Activated CD8-positive, alpha-beta memory T cell treated with anti-CD3 and anti-CD28 coated beads for 48 hours (primary cell): ENCODE measurements at places on chromosomes 6 and 20.

DNA sequence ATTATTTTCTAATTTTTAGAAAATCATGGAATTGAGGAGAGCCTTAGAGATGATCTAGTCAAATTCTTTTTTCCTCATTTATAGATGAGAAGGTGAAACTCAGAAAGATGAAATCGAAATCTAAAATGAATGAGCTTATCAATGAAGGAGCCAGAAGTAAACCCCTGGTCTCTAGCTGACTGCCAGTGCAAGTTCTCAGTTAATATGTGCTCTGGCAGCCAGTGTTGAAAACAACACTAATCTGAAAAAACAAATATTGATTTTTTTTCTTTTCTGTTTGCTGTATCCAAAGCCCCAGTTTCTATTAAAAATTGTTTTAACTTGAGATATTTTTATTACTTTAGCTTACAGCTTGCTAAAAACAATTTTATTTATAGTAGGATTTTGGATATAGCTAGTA lies 21.5 kb upstream of the PBOV1 start:
- DNase-seq, result no peak

GRCh38 chr6:44071670-44072451 lies 55.4 kb downstream of the MRPL14 start:
- DNase-seq, result no peak

DNA sequence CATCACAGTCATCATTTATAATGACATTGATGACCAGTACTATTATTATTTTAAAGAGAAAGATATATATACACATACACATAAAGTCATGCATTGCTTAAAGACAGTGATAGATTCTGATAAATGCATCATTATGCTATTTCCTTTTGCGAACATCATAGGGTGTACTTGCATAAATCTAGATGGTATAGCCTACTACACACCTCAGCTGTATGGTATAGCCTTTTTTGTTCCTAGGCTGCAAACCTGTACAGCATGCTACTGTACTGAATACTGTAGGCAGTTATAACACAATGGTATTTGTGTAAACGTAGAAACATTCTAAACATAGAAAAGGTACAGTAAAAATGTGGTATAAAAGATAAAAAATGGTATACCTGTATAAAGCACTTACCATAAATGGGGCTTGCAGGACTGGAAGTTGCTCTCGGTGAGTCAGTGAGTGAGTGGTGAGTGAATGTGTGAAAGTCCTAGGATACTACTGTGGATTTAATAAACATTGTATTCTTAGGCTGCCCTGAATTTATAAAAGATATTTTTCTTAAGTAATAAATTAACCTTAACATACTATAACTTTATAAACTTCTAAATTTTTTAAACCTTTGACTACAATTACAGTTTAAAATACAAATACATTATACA lies 23.9 kb downstream of the QKI start:
- DNase-seq, result no peak

DNA sequence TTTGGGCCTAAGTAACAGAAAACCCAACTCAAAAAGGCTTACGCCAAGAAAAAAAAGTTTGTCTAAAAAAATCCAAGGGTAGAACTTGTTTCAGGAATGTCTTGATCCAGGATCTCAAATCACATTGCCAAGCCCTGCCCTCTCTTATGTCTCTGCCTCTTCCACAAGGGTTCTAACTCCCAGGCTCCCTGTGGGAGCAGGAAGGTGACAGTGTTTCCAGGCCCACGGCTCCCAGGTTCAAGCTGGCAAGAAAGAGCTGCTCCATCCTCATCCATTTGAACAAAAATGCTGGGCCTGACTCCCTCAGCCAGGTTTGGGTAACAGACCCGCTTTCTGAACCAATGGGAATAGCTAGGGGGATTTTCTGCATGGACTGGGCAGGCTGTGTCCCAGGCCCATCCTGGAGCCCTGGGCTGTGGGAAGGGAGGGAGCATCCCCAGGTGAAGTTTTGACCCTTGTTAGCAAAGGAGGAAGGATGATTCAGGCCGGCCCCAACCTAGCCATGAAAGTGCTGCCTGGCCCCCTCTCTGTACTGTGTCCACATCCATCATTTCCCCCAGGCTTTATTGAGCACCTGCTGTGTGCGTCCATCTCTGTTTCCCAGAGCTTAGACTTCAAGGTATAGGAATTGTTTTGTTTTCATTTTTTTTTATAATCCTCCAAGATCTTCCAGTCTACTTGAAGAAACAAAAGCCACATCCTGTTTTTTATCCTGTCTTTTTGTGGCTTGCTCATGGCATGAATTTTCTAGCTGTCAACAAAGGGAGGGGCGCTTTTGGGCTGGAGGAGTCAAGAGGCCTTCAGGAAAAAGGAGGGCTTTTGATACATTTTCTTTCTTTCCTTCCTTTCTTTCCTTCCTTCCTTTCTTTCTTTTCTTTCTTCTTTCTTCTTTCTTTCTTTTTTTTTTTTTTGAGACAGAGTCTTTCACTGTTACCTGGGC lies 159.8 kb downstream of the TFAP2C start:
- DNase-seq, result no peak

DNA sequence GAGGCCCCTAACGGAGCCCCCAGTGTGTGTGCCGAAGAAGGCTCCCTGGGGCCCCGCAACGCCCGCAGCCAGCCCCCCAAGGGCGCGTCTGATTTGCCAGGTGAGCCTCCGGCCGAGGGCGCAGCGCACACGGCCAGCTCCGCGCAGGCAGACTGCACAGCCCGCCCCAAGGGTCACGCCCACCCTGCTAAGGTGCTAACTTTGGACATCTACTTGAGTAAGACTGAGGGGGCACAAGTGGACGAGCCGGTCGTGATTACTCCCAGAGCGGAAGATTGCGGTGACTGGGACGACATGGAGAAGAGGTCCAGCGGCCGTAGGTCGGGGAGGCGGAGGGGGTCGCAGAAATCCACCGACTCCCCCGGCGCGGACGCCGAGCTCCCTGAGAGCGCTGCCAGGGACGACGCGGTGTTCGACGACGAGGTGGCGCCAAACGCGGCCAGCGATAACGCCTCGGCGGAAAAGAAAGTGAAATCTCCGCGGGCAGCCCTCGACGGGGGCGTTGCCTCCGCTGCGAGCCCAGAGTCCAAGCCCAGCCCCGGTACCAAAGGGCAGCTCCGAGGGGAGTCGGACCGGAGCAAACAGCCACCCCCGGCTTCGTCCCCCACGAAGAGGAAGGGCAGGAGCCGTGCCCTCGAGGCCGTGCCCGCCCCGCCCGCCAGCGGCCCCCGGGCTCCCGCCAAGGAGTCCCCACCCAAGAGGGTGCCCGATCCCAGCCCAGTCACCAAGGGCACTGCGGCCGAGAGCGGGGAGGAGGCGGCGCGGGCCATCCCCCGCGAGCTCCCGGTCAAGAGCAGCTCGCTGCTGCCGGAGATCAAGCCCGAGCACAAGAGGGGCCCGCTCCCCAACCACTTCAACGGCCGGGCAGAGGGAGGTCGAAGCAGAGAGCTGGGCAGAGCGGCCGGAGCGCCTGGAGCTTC lies 117.0 kb downstream of the RTN4IP1 start:
- no peak for DNase-seq

DNA sequence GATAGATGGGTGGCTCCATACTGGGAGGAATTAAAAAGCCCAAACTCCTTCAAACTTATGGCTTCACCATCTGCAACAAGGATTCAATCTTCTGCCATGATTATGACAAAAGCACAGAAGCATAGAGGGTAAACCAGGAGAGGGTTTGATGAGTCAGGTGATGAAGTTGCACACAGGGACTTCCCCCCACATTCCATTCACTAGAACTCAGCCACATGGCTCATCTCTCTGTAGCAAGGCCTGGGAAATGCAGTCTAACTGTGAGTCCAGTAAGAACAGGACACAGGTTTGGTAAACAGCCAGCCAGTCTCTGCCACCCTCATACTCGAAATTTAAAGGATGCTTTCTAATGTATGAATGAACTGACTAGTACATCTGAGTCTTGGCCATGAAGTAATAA lies 142.9 kb downstream of the HIVEP2 start:
- no peak for DNase-seq

DNA sequence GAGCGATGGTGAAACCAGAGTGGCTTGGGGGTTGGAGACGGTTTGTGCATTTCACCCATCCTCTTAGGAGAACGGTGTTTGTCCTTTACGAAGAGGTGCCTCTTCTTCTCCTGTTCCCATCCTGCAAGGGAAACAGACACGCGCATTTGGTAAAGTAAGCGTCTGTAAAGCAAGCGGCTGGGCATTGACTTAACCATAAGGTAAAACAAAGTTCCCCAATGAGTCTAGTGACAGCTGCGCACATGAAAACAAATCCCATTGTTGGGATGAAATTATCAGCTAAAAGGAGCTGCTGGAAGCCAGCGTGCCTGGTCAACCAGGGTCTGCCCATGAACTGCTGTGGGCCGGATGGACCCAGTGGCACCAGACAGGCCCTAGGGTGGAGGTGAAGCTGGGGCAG lies 5.8 kb downstream of the BHLHE23 start:
- DNase-seq, result no peak

DNA sequence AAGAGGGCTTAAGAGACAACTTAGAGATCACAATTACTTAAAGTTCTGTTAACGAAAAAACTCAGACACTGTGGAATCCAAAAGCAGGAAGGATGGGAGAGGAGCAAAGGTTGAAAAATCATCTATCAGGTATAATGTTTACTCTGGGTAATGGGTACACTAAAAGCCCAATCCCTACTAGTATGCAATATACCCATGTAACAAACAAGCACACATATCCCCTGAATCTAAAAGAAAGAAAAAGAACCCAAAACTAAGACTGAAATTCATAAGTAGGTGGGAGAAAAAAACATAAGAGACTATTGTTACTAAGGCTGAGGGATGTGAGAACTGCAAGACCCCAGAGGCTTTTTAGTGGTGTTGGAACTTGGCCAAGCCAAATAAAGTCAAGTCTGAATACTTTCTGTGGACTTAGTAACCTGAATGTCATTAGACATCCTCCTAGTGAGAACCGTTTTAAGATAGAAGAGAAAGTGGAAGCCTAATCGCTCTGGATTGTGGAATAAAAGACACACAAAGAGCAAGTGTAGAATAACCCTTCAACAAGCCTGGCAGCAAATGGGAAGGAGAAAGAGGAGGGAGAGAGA lies 189.4 kb upstream of the RNF217 start:
- DNase-seq, result no peak

DNA sequence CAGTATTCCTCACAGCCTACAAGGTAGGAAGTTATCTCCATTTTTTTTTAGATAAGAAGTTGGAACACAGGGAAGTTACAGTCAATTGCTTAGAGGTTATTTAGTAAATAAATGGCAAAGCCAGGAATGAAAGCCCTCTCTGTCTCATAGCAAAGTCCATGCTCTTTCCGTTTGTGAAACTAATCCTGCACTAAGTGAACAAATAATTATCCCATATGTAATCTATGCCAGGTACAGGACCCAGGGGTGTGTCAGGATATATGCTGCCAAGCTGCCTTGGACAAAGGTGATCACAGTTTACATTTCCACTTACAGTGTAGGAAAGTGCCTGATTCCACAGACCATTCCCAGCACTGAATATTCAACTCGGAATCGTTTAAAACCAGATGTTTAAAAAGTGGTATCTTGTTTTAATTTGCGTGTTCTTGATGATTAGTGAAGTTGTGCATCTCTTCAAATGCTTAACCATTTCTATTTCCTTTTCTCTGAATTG lies 13.6 kb upstream of the GMDS start:
- no peak for DNase-seq

DNA sequence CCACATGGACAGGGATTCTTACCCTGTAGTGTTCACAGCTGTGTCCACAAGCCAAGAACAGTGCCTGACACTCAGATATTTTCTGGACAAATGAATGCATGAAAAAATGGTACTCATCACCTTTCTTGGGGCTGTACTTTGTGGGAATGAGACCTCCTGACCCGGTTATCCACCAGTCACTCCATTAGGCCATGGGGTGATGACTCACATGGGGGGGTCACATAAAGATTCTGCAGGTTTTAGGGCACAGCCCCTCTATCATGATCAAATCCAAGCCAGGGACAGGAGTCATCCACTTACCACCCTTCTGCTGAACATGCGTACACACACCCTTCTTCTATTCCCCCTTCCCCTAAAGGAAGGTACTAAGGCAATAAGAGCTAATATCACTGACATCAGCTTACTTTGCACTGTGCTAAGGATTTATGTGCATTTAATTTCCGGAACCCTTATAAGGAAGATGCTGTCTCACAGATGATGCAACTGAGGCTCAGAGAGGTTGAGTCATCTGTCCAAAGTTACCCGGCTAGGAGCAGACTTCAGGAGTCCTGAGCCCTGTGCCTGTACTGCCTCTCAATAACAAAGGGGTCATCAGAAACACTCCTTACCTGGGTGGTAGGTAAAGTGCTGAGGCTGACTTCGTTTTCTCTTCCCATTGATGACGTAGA lies 107.8 kb downstream of the NFATC2 start:
- DNase-seq, result no peak

GRCh38 chr20:62040381-62040922 lies 25.2 kb downstream of the TAF4 start:
- no peak for DNase-seq

GRCh38 chr6:142841915-142842314 lies 103.1 kb downstream of the HIVEP2 start:
- DNase-seq, result no peak

DNA sequence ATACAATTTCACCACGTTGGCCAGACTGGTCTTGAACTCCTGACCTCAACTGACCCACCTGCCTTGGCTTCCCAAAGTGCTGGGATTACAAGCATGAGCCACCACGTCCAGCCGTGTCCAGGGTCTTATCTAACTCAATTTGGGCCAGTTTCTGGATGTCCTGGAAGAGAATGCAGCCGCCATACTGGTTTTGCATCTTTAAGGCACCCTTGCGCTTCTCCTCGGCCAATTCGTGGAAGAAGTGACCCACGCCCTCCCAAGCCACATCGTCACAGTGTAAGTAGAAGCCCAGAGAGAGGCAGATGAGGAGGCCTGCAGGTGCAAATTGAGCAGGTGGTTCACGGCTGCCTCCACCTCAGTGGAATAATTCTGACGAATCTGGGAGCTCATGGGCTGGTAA lies 3.7 kb upstream of the ZNF335 start:
- no peak for DNase-seq

- DNase-seq, result no peak
Measured at GRCh38 chr6:45513843-45514242, 136.1 kb upstream of the SUPT3H start.

DNA sequence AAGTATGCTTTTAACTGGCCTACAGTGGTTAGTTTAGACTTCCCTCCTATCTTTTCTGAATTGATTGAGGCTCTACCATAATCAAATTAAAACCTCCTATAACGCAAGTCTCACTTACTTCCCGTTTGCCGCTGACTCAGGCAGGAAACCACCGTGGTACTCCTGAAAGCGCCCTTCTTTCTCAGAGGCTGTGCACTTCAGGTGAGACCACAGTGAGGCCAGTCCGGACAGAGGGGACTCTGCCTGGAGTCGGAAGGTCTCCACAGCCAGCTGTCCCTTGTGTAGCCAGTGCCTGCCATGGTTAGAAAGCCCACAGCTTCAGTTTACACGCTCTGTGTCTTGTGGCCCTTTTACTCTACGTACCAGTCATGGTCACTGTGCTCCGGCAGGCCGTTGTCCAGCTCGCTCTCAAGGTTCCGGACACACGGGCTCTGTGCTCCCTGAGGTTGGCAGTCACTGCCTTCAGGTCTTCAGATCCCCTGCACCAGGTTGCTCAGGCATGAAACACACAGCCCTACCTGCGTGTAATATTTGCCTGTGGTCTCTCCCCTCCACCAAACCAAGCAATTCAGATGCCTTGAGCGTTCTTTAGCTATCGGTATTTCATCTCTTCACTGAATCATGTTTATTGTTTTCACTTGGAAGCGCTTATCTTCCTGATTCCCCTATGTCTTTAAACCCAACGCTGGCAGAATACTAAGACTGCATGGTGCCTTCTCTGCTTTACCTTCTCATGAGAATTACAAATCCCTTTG lies 178.8 kb downstream of the SMOC2 start:
- DNase-seq, result no peak

- DNase-seq, result no peak
Measured at GRCh38 chr6:170291271-170292110, 613 bp upstream of the DLL1 start.

GRCh38 chr20:62971950-62972844 lies 19.7 kb downstream of the SLC17A9 start:
- DNase-seq, result peak; percentile 75
